GM12878 (cell line): ENCODE measurements at places on chromosomes 3 and 15.

DNA sequence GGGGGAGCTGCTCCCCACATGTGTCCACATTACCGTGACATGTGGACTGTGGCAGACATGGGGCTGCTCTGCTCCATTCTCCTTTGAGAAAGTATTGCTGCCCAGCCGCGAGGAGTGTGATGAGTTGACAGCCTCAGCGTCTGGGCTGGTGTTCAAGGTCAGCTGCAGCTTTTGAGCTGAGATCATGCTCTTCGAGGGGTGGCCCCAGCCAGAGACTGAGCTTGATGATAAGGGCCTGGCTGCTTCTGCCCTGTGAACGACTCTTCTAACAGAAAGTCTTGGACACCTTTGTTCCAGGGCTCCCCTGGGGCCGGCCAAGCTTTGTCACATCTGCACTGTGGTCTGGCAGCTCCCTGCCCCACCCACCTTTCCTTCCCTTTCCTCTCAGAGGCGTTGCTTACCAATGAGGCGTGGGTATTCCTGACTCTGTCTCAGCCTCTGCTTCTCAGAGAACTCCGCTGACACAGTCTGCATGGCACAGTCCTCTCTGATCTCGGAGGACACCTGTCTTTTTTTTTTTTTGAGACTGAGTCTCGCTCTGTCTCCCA, 86.6 kb downstream of the CHRD start:
- no peak for DNase-seq

- DNase-seq: no peak
These were observed 46.2 kb downstream of the CRTAP start for GRCh38 chr3:33159981-33160380.

GRCh38 chr3:78086150-78086549, 1046.3 kb downstream of the ROBO2 start:
- no peak for DNase-seq

GRCh38 chr3:16587047-16587680, 18.1 kb downstream of the DAZL start:
- no peak for DNase-seq

DNA sequence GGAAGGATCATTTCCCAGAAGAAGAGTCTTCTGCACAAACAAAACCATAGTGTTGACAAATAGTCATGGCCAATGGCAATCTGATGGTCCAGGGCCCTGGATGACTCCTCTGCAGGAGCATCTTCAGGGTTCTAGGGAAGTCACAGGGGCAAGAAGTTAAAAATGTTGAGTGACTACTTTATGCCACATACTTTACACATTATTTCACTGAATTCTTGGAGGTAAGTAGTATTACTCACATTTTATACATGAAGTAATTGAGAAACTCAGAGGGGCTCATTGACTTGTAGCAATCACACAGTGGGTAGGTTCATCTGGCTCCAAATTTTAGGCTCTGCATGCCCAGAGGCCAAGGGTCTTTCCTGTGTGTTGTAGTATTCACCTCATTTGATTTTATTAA, 430.2 kb upstream of the MCTP2 start:
- DNase-seq: no peak

GRCh38 chr15:28989239-28989830, 103.6 kb downstream of the APBA2 start:
- DNase-seq: no peak

DNA sequence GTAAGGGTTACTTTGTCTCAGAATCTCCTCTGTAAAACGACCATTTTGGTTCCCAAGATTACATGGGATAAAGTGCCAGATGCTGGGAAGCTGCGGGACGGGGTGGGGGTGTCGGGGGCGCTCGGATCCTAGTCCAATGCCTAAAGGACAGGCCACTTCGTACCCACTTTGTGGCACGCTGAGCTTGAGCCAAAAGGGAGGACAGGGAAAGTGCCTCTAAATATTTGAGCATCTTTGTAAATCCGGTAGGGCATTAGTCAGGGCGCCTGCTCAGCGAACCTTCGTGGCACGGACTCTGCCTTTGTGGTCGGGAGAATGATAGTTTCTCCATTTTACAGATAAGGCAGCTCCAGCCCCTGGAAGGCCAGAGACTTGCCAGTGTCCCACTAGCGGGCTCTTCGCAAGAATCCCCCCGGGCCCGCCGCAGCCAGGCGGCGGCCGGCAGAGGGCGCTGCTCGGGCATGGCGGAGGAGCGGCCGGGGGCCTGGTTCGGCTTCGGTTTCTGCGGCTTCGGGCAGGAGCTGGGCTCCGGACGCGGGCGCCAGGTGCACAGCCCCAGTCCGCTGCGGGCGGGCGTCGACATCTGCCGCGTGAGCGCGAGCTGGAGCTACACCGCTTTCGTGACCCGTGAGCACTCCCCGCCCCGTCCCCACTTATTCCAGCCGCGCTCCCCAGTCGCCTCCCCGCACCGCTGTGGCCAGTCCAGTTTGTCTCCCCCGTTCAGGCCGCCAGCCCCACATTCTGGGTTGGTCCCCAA, 1.8 kb downstream of the RCCD1 start:
- no peak for DNase-seq

GRCh38 chr3:158659454-158660237, 12.8 kb downstream of the LXN start:
- DNase-seq: no peak

DNA sequence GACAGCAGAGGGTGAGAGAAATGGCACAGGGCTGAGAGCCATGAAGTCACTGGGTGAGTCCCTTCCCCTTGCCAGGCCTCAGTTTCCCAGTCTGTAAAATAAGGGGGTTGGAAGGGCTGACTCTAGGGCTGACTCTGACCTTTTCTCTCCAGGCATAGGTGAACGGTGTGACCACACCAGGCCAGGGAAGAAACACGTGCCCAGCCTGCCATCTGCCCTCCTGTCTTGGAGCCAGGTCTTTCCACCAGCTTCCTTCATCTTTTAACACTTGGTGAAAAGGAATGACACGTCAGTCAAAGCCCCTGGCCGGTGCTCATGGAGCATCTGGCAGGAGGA, 74.4 kb downstream of the CPN2 start:
- no peak for DNase-seq

DNA sequence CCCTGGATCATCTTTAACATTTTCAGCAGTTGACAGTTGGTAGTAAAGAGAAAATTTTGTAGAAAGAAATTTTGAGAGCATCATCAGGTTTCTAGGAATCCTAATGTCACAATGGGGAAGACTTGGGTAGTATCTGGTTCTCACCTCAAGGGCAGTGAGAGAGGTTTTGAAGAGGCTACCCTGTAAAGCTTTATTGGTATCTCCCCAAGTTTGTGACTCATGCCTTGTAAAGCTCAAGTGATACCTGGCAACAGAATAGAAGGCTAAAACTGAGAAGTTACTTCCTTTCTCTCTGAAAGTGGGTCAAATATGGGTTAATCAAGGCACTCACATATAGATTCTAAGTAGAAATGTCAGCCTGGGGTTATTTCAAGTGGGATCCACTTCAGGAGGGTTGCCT, 196.4 kb downstream of the SUCNR1 start:
- no peak for DNase-seq

DNA sequence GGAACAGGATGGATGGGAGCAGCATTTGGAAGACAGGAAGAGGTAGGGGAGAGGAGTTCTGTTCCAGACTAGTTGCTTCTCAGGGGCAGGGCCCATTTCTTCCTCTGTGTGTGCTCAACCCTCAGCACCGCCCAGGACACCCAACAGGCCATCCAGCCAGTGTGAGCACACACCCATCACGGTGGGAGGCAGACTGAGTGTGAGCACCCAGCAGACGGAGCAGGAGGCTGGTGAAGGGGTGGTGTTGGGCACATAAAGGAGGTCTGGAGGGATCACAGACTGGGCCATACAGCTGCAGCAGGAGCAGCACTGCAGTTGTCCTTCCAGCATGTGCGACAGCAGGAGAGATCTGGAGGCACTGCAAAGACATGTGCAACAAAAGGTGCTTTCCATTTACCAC, 88.4 kb upstream of the PLXNA1 start:
- no peak for DNase-seq

DNA sequence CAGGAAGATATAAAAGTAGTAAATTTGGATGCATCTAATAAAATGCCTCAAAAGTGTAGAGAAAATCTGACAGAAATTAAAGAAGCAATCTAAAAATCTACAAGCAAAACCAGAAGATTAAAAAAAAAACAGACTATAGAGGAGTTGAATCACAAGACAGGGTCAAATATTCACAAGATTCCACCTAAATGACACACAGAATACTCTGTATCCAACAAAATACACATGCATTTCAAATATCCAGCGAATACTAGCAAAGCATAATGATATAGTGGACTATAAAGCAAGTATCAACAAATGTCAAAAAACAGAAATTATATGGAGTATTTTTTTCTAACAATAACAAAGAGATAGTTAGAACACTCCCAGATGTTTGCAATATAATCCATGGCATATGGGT, 20.5 kb upstream of the ACTC1 start:
- DNase-seq: no peak

DNA sequence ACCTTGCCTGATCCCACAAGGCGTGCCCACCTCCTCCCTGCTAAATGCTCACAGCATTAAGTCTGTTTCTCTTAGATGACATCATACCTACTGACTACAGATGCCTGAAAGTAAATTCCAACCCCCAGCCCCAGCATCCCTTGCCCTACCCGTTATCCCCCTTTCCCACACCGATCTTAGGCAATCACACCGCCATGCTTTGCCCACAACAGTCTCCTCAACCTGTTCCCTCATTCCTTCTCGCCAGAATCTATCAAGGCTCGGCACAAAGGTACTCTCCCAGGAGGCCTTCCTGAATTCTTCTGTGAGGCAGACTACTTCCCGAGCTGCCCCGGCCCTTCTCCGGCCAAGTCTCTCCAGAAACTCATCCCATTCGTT, 789 bp upstream of the SEC61A1 start:
- DNase-seq: no peak

DNA sequence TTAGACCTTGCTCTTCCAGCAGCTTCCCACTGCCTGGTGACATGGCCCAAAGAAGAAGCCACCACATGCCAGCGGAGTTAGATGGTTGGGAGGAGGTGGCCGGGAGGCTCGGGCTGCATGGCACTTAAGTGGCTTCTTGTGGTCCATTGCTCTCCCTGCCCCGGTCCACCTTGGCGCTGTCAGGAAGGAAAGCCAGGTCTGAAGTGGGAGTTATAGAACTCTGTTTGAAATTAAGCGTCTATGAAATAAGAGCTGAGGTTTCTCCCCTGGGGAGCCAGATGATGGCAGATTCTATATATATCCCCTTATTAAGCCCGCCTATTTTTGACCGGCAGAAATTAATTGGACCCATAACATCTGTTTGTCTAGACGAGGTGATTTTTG, 61.2 kb downstream of the ITGA11 start:
- DNase-seq: no peak

- no peak for DNase-seq
These were observed 67.9 kb downstream of the UNC13C start for GRCh38 chr15:54046093-54046492.

DNA sequence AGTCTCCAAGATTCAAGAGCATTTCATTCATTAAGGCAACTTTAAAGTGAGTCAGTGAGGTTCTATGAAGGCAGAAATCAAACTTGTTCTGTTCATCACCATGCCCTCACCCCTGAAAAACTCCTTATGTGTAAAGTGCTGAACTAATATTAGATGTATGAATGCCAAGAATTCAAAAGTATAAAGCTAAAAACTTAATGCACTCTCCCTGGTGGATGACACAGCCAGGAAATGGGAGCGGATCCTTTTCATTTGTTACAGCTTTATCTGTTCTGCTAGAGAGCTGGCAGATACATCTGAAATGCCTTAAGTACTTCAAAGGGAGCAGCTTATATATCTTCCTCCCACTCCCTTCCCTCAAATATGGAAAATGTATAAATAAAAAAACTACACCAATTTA, 8.2 kb downstream of the TXNRD3 start:
- DNase-seq: no peak

DNA sequence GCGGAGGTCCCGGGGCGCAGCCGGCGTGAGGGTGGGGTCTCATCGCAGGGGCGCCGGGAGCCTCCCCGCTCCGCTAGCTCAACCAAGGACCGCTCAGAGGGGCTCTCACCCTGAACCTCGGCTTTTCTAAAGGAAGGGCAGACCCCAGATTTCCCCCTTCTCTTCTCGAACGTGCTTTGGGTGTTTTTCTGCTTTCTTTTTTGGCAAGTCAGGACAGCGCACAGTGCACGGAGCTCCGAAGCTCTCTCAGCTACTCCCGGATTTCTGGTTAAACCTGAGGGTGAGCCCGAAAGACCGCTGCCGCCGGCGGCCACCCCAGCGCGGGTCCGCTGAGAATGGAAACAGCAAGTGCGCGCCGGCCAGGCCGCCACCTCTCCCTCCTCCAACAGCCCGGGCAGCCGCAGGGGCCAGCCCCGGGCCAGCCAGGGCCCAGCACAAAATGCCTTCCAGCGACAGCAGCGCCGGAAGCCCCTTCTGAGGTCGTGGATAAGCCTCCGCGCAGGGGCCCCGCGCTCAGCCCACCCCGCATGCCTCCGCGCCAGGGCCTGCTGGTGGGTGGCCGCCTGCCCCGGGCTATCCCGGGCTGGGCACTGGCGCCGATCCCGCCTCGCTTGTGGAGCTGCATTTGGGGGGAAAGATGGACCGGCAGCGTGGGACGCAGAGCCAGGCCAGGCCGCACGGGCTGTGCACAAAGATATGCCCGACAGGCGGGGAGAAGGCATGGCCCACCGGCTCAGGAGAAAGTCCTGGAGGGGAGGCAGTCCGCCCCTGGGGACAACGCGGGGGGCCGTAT, 8.2 kb upstream of the OCA2 start:
- DNase-seq: no peak

DNA sequence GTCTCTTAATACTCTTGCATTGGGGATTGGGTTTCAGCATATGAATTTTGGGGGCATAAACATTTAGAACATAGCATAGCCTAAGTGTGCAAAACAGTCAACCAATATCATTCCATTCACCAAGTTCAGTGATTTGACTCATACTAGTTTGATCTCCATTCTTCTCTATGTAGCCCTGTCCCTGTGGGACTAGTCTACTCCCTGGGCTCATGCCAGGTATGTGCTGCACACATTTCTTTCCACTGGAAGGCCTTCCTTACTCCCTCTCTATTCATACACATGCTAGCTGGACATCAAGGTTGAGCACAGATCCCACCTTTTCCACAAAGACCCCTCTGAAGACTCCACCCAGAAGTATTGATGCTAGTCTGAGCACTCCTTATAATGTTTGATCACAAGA, 5.1 kb downstream of the ZDHHC23 start:
- DNase-seq: no peak

GRCh38 chr15:74124759-74125158, 5.6 kb upstream of the ISLR2 start:
- no peak for DNase-seq
